ENCODE measurements at places on chromosomes 4 and X.
A peak's percentile ranks its signal among the peaks of the same experiment; 100 is the strongest.

- no peak for DNase-seq
Observed at GRCh38 chr4:80139671-80140070, 57.6 kb upstream of the PRDM8 start.

GRCh38 chr4:78291277-78291676 is 234.2 kb downstream of the FRAS1 start:
- DNase-seq, result no peak

DNA sequence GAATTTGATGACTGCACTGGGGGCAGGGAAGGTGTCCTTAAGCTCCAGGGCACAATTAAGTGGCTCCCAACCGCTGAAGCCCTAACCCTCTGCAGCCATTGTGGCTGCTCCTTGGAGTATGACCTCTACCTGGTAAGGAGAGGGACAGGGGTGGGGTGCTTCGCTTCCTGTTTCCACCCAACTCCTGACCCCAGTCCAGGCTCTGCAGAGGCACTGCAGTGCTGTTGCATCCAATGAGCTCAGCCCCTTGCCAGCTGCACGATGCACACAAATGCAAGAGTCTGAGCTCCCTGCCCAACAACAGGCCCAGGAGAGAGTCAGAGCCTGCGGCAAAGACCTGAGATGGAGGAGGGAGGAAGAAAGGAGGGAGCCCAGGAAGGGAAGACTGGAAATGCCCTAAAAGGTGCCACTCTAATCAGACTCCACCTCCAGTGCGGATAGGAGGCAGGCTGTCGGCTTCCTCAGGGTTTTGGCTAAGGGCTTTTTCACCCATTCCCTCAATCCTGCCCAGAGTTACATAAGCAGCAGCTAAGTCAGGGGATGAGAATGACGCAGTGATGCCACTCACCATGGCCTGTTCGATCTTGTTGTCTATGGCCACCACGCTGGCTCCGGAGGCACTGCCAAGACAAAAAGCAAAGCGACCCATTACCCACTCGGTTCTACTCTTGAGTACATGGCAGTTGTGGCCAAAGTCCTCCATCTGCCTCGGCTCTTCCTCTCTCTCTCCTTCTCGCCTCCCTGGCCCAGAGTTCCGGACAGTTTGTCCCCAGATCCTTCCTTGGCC is 60.1 kb downstream of the TSC22D3 start:
- peak; percentile 61 for DNase-seq

- no peak for DNase-seq
Observed at GRCh38 chr4:13323921-13324320, 160.2 kb downstream of the RAB28 start.

DNA sequence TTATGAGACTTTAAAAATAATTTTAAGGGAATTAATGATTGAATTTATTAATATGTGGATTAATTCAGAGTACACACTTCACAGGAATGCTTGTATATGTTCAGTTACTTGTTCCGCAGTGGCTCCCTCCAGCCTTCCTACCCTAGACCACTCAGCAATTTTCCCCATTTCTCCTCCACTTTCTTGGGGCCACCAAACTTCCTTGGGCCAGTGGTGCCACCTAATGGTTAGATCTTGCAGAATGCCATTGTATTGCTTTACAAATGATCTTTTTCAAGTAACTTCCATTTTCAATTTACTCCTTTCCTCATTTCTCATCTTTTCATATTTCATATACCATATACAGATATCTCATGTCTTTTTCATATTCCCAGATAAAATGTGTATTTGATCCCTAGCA is 3.6 kb upstream of the RNF175 start:
- DNase-seq, result peak; percentile 7

- peak; percentile 6 for DNase-seq
Observed at GRCh38 chrX:30065226-30065625, 150.1 kb upstream of the MAGEB2 start.

DNA sequence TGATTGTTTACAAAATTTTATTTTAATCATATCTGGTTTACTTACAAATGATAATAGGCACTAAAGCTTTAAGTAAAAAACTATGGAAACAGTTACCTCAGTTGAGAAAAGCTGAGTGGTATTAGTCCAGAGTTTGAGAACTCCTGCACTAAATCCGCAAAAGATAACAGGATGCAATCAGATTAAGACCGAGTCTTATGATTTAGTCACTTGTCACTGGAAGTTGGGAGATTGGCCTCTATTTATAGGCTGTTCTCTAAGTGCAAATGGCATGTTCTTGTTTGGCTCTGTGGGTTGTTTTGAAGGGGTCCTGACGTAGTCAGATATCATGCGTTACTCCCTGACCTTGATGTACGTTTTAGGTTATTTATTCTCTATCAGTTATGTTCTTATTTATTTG is 6.3 kb downstream of the GPAT3 start:
- DNase-seq, result no peak

GRCh38 chr4:2794486-2795299 is 1.8 kb downstream of the SH3BP2 start:
- DNase-seq, result peak; percentile 89

GRCh38 chr4:39514888-39515401 is 12.3 kb downstream of the UGDH start:
- peak; percentile 38 for DNase-seq

GRCh38 chrX:28581522-28581921 is 5.7 kb upstream of the IL1RAPL1 start:
- no peak for DNase-seq

DNA sequence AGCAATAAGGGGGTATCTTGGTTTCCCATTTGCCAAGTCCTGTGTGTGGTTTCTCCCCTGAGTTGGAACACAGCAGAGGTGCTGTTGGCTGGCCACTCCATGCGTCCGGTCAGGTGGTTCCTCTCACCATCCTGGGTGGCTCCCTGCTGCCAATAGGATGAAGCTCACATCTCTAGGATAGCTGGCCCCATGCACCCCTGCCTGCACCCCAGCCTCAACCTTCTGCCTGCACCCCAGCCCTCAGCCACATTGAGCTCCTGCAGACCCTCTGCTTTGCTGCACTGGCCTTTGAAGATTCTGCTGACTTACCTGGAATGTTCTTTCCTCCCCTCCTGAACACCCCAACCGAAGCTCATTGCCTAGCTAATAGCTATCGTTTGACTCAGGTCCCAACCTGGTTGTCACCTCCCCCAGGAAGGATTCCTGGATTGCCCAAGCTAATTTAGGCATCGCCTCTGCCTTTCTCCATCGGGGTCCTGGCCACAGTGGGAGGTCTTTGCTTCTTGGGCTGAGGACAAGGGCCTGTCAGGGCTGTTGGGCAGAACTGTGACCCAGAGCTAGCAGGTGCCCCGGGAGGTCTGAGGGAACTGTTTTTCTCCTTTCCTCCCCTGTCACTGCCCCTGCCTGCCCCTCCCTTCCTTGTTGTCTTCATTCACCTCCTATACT is 36.6 kb upstream of the GRPEL1 start:
- DNase-seq, result no peak

- no peak for DNase-seq
Observed at GRCh38 chr4:8283161-8283560, 13.6 kb downstream of the HTRA3 start.

DNA sequence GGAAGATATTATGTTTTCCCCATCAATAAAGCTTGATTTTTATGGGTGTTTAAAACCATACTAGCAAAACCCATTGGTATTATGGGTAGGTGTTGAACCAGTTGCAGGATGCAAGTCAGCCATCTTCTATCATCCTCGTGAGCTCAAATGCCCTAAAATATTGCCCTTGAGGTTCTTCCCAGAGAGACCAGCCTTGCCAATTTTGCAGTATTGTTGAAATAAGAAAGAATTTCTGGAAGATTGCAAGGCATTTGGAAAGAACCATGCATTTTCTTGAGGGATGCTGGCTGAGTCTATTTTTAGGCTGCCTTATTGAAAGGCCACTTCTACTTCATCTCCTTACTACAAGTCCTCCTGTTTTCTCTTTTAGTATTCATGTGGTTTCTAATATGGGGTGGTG is 60.9 kb upstream of the SOD3 start:
- peak; percentile 48 for DNase-seq

DNA sequence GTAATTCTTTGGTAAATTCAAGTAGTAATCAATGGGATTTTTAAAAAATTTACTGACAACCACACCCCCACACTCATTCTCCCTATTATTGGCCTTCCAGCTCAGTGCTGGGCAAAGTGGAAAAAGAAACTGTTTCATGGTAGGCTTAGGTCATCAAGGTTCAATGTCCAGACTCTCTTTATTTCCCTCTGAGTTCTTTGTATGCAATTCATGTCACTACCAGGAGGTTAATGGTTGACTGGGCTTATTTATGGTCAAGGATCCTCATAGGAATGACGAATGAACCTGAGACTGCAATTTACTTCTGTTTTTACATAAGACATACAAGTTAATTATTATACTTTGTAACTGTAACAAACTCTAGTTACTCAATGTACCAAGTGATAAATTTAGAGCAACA is 403.2 kb downstream of the KLHL13 start:
- DNase-seq, result no peak

DNA sequence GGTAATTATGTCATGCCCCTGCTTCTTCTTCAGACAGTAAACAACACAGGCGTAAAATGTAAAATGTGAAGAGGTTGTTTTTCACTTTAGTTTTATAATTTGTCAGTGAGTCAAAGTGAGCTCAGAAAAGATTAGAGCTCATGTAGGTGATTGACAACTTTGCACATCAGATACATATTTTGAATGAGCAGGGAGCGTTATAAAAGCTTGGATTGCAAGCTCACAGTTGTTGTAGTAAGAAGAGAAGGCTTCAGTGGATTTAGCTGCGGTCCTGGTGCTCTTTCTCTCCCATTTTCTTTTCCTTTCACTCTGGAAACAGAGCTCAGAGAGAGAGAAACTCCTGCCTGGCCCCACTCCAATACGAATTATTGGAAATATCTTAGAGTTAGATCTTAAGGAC is 26.4 kb downstream of the MTMR1 start:
- no peak for DNase-seq

GRCh38 chr4:149426461-149426860 is 389.2 kb downstream of the IQCM start:
- DNase-seq, result peak; percentile 74

DNA sequence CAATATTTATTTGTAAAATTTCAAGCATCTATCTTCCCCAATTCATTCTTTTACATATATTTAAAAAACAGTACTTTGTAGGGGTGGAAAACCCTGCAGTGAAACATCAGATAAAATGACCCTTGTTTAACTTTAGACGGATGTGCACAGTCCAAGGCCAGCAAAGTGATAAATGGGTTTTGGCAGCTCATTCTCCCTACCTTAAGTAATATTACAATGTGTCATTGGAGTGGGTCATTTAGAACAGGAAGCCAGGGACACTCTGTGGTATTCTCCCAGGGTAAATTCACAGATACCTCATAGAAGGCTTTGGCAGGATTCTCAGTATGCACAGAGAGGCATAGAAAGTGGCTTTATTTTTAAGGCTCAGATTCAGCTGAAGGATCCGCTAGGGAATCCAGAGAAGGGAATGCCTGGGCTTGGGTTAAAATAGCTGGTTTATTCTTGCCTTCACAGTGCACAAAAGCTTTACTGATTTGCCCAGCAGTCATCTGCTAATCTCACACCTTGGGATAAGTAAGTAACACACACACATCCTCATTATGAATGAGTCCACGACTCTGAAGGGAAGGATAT is 206.7 kb downstream of the RASL11B start:
- peak; percentile 53 for DNase-seq

DNA sequence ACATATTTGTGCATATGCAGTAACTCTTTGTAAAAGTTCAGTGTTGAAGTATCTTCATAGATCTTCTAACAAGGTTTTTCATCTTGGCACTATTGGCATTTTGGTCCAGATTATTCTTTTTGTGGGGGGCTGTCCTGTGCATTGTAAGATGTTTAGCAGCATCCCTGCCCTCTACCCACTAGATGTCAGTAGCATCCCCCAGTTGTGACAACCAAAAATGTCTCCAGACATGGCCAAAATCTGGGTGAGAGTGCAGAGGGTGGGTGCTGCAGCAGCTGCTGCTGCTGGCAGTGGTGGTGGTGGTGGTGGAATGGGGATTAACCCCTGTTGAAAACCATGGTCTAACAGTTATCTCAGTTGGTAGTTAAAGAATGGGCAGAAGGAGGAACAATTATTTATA is 370.0 kb downstream of the GPAT3 start:
- no peak for DNase-seq

DNA sequence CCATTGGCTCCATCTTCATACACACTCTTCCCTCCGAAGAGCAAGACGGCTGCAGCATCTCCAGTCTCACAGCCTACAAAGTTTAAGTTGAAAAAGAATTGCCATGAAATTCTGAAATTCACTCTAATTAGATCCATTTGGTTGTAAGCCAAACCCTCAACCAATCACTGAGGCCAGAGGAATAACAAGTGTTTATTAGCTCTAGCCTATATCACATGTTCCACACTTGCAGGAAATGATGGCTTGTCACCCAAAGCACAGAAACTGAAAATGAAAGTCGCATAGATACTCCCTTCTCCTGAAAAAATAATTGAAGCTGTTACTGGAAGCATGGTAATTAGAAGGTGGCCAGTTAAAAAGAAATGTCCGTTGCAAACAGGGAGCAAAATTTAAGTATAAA is 1071.8 kb downstream of the CCSER1 start:
- DNase-seq, result no peak

- peak; percentile 17 for DNase-seq
Observed at GRCh38 chr4:167100120-167100519, 134.2 kb downstream of the SPOCK3 start.

- no peak for DNase-seq
Observed at GRCh38 chr4:80049813-80050534, 23.1 kb downstream of the ANTXR2 start.

DNA sequence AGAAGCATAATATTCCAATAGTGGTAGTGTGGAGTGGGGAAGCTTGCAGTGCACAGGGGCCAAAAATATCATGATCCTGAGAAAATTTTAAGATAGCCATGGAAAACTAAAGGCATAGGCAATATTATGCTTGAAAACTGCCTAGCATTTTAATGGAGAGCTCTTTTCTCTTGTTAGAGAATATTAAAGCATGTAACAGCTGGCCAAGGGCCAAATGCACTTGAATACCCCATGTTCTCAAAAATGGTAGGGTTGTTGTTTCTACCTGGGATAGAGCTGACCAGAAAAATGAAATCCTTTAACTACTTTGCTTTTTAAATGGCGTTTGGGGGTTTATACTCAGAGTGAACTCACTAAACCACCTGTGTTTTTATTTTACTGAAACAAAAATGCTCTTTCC is 739.6 kb upstream of the SLIT2 start:
- DNase-seq, result no peak

Measured in GM23248 (cell line).